Naive thymus-derived CD4-positive, alpha-beta T cell (primary cell): ENCODE measurements at places on chromosomes 6 and 20.
A peak's percentile ranks its signal among the peaks of the same experiment; 100 is the strongest.

DNA sequence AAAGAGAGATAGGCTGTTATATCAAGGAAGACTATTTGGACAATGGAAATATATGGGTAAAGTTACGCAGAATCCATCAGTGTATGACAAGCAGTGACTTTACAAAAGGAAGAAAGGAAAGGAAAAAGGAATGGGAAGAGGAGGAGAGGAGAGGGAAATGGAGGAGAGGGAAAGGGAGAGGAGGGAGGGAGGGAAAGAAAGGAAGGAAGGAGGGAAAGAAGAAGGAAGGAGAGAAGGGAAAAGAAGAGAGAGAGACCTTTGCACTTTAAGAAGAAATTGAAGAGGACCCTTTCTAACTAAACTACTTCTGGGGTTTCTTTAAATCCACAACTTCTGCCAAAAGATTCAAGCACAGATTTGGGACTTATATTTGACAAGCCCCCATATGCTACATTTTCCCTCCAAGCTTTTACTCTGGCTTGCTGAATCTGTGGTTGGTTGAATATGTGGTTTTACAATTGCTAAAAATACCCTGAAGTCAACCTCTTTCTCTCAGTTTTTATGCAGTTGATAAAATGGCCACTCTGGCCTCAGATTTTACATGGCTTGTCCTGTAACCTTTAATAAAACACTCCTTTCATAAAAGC is 120.8 kb upstream of the RAB32 start:
- no peak for DNase-seq

DNA sequence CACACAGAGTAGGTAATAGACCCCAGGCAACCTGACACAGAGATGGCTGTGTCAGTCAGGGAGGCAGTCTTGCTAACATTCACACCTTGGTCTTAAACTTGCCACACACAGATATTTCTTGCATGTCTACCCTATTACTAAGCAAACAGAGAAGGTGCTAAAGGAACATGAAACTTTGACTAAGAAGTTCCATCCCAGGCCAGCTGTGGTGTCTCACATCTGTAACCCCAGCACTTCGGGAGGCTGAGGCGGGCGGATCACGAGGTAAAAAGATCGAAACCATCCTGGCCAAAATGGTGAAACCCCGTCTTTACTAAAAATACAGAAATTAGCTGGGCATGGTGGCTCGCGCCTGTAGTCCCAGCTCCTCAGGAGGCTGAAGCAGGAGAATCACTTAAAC is 222.4 kb upstream of the JARID2 start:
- DNase-seq = no peak

- DNase-seq = no peak
Observed at GRCh38 chr6:157079771-157080170, 243.5 kb downstream of the TMEM242 start.

DNA sequence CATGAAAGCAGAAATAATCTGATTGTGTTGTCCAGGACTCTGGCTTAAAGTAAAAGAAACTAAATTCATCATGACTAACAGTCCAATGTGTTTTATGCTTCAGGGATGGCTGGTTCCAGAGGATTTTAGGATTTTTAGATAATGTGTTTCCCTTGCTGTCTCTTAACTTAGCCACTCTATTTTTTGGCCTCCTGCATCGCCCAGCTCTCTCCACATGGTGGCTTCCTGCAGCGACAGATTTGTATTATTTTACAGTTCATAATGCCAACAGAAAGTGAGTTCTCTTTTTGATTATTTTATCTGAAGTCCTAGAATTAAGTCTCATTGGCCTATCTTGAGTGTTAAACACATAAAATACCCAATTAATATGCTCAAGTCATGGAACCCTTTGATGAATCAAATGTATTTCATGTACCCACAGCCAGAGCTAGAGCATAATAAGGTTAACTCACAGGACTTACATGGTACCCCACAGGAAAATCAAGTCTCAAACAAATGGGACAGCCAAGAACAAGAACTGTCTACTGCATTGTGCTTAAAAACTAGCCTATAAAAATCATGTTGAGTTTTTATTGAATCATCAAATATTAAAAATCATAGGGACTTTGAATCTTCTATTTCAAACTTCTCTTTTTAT is 582.5 kb downstream of the DOK5 start:
- no peak for DNase-seq

DNA sequence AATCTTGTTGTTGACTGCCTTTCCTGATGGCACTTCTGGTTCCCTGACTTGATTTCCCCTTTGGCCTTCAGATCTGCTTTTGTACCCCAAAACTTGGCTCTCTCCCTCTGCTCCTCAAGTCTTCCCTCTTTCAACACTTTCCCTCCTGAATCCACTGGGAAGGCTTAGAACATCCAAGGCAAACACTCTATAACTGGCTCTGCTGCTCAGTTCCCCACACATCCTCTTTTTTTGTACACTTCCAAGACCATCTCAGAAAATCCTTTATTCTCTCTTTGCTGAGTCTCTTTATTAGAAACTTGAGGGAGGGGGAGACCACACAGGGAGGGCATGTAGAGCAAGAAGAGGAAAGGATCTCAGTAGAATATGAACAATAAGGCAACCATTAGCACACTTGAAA is 354.1 kb downstream of the KIF16B start:
- DNase-seq = no peak

DNA sequence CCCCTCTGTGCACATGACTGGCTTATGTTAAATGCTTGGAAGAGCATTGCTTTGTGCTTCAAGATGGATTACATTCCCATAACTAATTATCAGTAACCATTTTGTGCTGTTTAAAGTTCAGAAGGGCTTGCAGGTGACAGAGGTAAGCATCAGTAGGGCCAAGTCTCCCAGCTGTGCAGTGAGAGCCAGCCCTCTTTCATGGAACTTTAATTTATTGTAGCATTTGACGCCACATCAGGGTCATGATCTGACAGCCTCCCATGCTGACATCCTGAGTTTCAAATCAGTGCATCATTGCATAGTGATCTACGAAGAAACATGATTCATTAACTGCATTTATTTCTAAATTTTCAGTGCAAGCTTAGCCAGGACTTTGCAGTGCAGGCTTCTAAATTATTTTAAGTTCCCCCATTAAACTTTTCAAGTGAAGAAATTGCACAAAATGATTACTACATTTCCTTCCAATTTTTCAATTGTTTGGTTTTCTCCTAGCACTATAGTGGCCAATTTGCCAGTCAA is 380.9 kb downstream of the UTRN start:
- DNase-seq = no peak

- DNase-seq = no peak
Observed at GRCh38 chr20:6040958-6041807, 12.7 kb downstream of the LRRN4 start.

DNA sequence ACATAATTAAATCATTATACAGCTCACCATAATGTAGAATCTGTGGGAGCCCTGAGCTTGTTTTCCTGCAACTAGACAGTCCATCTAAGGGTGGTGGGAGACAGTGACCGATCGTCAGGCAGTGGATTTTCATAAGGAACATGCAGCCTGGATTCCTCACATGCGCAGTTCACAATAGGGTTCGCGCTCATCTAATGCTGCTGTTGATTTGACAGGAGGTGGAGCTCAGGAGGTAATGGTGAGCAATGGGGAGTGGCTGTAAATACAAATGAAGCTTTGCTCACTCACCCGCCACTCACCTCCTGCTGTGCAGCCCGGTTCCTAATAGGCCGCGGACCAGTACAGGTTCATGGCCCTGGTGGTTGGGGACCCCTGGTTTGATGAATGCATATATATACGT is 141.5 kb downstream of the TBC1D7 start:
- DNase-seq = no peak

GRCh38 chr6:52994839-52995088 is 320 bp downstream of the GSTA4 start:
- DNase-seq = no peak

GRCh38 chr20:45367126-45367525 is 4.2 kb downstream of the SYS1 start:
- DNase-seq = no peak

DNA sequence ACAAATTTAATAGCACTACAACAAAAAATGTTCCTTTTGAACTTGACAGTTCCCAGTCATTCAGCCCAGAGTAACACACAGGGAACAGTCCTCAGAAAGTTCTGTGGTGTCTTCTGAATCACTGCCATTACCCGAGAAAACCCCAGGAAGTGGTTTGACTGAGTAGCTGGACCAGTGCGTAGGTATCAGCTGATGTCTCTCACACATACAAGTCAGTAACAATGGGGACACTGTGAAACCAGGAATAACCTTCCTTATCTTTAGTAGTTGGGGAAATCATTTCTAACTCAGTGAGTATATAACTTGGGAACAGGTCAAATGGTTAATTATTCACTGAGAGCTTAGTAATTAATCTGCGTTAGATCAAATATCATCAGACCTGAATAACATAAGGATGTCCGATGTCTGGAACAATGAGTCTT is 73.1 kb downstream of the HIVEP2 start:
- peak; percentile 74 for DNase-seq

GRCh38 chr6:33708516-33709204 is 2.8 kb downstream of the UQCC2 start:
- no peak for DNase-seq

- DNase-seq = no peak
Observed at GRCh38 chr20:46900086-46900485, 5.4 kb downstream of the EYA2 start.
